ENCODE measurements at places on chromosomes 4 and X.

DNA sequence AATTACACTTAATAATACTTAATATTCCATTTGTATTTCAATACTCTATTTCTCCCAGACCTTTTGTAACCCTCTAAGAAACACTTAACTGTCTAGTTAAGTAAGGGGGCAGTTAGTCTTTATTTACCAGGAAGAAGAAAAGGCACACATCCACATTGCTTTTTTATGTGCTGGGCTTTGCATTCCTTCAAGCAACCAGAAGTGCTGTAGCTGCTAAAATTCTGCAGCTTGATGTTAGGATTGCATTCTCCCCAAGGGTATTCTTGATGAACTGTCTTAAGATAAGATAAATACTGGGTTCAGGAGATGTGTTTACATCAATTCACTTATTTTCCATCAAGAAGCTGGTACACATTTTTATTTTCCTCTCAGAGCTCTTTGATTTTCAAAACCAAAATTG is 24.0 kb downstream of the ASIC5 start:
- DNase-seq = no peak

GRCh38 chrX:74527350-74527749 is 87.1 kb downstream of the RLIM start:
- DNase-seq = no peak

DNA sequence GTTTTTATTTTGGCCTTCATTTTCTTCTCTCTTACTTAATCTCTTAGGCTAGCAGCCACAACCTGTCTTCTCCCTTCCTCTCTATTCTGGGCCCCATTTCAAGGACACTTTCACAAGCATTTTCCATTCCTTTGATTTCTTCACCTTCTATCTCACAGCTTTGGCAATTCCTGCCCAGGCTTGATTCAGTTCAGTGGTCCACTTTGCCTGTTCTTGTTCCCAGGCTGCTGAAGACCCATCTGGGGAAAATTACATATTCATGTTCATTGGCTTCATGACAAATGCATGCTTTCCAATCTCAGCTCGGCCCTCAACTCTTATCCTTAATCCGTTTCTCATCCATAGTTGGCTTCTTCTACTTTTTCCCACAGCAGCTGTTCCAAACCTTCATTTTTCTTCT is 38.7 kb upstream of the LPAR4 start:
- DNase-seq = no peak

- DNase-seq = no peak
Measured at GRCh38 chr4:65880594-65880993, 210.3 kb upstream of the EPHA5 start.

DNA sequence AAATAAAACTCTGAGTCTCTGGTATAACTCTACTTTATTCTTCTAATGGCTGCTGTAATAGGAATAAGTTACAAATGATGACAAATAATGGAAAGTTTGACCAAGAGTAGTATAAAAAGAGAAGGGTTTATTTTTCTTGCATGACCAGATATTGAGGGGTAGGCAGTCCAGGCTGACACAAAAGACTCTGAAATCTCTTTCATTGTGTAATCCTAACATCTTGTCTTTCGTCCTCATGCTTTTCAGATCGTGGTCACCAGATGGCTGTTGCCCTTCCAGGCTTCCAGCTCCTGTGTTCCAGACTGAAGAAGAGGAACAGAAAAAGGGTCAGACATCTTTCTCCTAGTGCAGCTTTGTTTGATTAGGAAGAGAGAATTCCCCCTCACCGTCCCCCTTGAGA is 176.9 kb upstream of the GK2 start:
- no peak for DNase-seq

- no peak for DNase-seq
Measured at GRCh38 chr4:3305610-3306371, 13.0 kb downstream of the RGS12 start.

GRCh38 chr4:40122941-40123340 is 66.3 kb downstream of the N4BP2 start:
- DNase-seq = no peak

GRCh38 chr4:21898101-21898500 is 50.5 kb downstream of the KCNIP4 start:
- DNase-seq = no peak

- no peak for DNase-seq
Measured at GRCh38 chr4:161894493-161895167, 269.2 kb downstream of the FSTL5 start.

DNA sequence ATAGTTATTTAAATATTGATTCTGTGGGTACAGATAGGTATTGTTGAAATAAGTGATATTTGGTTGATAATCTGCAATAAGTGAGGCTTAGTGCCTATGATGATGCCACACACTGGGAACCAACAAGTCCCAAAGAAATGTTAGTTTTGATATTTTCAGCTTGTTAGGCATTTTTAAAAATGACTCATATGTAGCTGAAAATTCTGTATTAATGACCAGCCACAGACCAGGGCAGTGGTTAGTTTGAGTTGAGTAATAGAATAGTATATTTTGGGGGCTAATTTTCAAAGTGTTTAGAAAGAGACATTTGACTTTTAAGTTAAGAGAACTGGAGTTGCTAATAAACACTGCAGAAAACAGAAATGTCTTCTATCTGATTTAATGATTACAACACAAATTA is 9.4 kb downstream of the INTU start:
- no peak for DNase-seq

DNA sequence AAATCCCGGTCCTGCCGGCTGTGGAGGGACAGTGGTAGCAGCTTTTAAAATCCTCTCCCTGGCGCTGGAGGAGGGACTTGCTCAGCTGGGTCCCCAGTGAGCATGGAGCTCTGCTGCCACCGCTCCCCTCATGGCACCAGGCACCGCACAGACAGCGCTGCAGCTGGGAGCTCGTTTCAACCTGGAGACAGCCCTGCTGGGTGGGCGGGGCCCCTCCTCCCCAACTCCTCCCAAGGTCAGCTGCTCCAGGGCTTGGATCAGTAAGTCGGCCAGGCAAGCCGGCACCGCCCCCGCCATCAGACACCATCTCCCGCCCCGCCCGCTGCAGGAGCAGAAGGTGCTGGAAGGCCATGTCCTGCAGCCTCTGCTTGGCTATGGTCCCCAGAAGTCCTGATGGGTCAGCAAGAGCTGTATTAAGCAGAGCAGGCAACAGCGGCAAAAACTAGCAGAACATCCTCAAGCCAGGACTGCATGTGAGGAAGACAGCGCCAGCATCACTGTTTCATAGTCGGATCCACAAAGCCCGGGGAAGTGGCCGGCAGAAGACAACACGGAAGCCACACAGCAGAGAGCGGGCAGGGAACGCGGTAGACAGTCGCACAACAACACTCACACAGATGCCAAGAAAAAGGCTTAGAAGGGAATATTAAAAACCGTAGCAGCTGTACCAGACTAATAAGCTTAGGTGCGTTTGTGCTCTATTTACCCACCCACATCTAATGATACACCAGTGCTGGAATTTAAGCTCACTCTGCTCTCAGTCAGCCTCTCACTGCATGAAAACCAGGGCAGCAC is 16.2 kb downstream of the ZFYVE28 start:
- peak; percentile 67 for DNase-seq

DNA sequence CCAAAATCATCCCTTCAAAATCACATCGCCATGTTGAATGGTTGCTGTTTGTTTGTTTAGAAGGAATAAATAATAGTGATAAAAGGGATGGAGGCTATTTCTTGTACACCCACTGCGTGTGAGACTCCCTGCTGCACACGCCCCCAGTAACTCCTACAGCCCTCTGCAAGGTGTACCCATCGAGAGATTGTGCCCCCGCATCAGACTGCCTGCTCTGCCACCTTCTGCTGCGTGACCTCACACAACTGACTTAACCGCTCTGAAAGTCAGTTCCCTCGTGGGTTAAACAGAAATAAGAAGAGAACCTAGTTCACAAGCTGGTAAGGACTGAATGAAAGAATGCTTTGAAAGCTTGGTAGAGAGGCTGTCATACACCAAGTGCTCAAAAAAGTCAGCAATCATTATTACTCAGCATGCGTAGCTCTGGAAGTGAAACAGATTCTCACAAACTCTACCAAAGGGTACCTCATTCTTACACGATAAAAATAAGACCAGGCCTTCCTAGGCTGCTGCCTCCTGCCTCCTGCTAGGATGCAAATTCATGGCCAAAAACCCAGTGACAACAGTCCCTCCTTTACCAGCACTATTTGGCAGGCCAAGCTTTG is 147.1 kb downstream of the CPEB2 start:
- no peak for DNase-seq

GRCh38 chrX:151920530-151920929 is 7.8 kb downstream of the MAGEA4 start:
- DNase-seq = no peak

- no peak for DNase-seq
Measured at GRCh38 chr4:67499799-67500198, 45.5 kb downstream of the CENPC start.

DNA sequence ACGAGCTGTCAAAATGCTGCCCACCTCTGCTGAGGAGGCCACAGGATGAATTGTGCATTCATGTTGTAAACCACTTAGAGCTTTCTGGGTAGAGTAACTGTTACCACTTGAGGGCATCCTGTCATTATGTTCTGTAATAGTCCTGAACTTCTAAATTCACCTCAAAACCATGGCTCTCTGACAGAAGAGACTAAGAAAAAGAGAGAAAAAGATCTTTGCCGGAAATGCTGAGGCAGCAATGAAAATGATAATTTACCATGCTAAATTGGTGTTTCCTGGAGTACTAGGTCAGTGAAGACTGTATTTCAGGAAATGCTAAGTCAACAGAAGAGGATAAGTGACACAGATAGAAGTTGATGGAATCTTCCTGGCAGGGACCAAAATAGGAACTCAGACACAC is 942.3 kb upstream of the SLIT2 start:
- DNase-seq = no peak

- no peak for DNase-seq
Measured at GRCh38 chr4:44235897-44236296, 212.7 kb downstream of the KCTD8 start.

DNA sequence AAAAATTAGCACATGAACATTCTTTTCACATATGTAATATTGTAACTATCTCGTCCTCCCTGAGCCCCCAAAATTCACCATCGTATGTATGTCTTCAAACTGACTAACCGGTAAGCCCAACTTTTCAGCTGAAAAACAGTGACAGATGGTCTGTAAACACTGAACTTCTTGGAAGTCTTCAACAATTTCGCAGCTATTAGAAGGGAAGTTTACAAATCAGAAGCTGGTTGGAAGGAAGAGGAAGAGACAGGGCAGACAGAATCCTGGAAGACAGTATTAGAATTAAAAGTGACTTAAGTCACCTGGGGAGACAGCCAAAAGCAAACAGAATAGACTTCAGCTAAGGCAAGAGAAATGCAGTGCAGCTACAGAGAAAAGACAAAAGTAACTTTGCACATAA is 858.4 kb downstream of the ADGRL3 start:
- no peak for DNase-seq

DNA sequence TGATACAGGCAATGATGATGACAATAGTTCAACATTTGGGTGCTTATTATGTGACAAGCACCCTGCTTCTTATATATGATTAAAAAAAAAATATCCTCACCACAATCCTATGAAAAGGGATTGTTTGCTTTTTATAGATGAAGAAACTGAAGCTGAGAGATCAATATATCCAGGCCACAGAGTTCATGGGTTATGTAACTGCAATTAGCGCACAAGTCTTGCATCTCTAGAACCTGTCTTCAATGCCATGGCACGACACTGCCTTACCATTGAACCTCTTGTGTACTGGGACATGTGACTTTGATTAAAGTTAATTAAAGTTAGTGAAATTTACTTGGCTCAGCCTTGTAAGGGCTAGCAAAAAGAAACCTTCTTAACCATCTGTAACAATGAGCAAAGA is 599.7 kb downstream of the ADGRL3 start:
- DNase-seq = no peak

- DNase-seq = peak; percentile 77
Measured at GRCh38 chr4:6974138-6974848, 64.7 kb downstream of the TBC1D14 start.

DNA sequence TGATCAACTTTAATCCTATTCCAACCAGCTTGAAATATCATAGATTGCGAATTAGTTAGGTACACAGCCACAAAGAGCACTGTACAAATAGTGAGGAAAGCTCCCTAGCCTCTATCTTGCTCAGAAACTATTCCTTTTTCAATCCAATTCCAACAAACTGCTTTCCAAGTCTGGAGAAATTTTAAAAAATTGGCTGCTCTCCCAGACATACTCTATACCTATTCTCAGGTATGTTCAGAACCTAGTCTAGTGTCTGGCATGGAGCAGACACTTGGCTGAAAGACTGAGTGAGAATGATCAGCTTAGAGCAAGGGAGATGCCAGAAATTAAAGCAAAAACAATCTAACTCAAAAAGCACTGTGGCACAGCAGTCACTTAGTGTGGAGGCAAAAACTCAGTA is 105.9 kb downstream of the SLC10A7 start:
- DNase-seq = no peak

DNA sequence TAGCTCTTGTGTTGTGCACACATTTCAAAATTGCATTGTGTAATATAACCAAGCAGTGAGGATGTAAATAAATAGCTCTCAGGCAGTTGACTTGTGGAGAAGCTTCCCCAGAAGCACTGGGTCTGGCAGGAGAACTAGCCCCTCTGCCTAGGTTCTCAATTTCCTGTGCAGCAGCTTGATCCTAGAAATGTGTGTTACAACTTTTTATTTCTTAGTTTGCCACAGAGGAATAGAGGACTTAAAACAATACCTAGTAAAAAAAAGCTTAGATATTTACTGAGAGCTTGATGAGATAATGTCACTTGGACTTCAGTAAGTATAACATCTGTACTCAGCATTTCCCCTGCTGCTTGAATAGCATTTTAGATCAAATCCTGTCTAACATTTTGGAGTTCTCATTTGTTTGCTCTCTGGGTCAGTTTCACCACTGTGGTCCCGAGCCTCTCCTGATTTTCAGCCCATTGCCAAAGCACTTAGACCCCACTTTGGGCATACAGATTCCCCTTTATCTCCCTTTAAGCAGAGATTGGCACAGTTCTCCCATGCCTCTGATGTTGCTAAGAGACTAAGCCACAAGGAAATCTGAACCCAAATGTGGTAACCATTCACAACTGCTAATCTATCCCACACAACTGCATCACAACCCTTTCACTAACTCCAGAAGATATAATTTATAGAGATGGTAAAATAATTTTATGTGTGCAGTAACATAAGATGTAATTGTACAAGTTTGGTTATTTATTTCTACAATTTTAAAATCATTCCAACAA is 98.2 kb upstream of the NRK start:
- DNase-seq = no peak
